ENCODE measurements at places on chromosomes 2 and 18.

DNA sequence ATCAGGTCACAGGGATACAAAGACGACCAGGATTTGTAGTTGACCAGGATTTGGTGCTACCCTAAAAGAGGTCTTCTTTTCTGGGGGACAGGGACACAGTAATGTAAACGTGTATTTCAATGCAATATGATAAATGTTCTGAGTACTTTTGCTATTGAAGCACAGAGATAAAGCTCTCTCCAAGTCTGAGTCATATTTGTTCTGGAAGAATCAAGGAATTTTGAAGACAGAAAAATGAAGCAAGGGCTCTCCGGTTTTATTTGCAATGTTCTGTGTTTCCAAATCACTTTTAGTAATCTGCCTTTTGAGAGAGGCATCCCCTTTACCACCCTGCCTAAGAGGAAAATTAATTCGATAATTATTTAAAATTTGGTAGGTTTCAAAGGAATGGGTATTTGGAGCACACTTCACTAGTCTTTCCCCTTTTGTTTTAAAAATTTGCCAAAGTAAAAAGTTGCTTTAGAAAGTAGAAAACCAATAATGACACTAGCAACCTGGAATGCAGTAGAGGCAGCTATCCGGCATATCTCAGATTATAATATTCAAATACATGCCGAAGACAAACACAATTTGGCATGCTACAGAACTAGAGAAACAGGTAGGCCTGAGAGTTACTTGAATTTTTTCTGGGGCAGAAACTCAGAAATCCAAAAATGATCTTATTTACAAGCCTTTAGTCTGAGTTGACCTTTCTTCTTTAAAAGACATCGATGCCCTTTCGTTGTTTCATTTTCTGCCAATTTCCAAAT, 82.7 kb downstream of the MREG start:
- DNase-seq: no peak

DNA sequence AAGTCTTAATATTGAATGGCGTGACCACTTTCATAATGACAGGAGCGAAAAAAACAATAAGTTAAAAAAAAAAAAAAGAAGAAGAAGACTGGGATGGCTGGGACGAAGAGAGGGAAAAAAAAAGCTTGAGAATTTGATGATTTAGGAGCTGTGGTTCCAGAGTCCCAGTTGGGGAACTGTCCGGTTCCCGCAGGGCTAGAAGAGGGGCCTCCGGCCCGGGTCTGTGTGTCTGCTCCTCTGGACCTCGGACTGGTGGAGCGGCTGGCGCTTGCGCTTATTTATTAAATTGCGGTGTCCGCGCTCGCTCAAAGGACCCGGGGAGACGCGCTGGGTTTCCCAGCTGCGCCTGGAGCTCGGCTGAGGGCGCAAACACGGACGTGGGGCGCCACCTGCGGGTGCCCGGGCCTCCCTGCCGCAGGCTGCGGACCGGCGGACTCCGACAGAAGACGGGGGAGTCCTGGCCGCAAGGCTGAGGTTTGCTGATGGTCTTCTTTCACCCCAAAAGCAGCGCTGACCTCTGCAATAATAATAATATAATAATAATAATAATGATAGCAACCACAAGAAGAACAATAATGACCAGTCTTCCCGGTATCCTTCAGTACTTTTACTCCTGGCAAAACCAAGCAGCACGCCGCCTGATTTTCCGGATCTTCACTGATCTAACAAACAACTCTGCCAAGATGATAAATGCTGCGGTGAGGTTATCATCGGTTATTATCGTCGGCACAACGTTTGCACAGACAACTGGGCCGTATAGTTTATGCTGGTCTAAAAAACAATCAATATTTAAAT, at the start of gene CBLN2:
CBLN2 (minus strand) TSS at position 251 of the 795 bp plus-strand sequence. CDS start 2,182 bp downstream, outside the sequence.
- no peak for DNase-seq

DNA sequence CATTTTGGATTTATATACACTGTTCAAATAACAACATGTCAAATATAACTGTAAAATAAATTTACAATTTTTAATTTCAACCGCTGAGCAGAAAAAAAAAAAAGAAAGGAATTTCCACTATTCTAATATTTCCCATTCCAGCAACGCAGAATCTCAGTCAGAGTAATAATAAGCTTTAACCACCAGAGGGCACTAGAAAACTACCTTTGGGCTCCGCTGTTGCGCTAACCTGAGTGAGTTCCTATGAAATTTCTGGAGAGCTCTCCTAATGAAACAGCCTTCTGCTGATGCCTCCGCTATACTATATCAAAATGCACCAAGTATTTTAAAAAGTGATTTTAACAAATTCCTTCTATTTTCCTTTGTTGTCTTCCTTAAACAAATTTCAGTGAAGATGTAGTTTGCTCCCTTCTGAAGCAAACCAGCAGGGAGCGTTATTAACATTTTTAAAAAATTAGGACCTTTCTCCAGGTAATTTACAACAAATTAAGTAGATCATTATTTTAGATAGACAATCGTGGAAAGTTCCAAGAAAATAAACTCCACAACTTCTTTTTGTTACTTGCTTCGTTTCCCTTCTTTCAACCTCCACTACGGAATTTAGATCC, 23.0 kb downstream of the ERMN start:
- no peak for DNase-seq

GRCh38 chr18:6579486-6579885, 150.0 kb upstream of the ARHGAP28 start:
- DNase-seq: no peak

- DNase-seq: no peak
These were observed 35.6 kb upstream of the ACVR1 start for GRCh38 chr2:157911750-157912149.

DNA sequence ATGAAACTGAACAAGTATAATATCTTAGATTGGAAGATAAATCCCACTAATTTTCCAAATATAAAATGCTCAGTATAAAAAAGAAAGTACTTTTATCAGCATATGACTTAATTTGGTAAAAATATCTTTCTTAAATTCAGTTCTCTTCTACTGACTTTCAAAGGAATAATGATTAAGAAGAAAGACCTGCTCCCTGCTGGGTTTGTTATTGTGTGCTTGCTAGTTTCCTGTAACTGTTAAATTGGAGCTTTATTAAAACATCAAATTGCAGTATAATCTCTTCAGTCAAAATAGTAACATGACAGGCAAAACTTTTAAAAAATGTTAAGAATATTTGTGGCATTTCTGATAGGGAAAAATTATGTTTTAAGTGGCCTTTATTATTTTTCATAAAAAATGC, 1317.4 kb upstream of the CDH2 start:
- no peak for DNase-seq

DNA sequence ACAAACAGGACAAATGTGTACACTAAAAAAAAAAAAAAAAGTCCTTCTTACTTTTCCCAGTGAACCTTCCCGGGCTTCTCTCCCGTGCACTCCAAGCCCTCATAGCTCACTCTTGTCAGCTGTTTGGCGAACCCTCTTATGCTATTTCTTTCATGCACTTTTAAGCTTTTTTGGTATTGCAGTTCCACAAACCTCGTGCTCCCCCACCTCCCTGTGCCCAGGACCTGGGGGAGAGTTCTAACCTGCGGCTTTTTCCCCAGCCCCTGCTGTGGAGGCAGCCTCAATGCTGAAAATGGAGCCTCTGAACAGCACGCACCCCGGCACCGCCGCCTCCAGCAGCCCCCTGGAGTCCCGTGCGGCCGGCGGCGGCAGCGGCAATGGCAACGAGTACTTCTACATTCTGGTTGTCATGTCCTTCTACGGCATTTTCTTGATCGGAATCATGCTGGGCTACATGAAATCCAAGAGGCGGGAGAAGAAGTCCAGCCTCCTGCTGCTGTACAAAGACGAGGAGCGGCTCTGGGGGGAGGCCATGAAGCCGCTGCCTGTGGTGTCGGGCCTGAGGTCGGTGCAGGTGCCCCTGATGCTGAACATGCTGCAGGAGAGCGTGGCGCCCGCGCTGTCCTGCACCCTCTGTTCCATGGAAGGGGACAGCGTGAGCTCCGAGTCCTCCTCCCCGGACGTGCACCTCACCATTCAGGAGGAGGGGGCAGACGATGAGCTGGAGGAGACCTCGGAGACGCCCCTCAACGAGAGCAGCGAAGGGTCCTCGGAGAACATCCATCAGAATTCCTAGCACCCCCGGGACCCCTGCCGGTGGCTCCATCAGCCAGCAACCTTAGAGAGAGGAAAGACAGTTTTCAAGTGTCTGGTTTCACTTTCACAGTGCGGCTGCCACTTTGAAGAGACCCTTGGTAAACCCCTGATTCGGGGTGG, 826 bp downstream of the KCNE4 start:
- DNase-seq: no peak

GRCh38 chr2:170925923-170926322, 3.1 kb upstream of the GORASP2 start:
- DNase-seq: no peak

DNA sequence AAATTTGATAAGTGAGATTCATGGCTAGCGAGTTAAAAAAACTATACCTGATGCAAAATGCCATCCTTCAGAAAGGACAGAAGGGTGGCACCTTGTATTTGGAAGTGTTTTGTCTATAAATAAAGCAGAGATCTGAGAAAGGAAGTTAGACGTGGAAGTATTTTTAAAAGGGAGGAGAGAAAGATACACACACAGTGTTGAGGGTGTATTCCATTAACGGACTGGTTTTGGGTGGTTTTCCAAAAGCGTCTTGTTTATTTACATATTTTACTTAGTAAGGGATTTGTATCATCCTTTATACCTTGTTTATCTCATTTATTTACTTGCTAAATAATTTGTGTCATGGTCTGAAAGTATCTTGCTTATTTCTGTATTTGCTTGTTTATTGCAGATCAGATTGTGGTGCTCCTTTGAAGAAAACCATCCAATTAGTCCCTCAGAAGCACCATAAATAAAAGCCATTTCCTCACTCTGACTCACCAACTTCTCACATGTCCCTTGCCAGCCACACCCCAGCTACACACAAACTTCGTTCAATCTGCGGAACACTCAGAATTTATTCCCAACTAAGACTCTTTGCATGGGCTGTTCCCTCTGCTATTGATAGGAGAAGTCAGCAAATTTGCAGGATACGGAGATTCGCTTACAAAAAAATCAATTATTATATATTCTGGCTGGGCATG, 90.8 kb downstream of the FAM124B start:
- DNase-seq: no peak

DNA sequence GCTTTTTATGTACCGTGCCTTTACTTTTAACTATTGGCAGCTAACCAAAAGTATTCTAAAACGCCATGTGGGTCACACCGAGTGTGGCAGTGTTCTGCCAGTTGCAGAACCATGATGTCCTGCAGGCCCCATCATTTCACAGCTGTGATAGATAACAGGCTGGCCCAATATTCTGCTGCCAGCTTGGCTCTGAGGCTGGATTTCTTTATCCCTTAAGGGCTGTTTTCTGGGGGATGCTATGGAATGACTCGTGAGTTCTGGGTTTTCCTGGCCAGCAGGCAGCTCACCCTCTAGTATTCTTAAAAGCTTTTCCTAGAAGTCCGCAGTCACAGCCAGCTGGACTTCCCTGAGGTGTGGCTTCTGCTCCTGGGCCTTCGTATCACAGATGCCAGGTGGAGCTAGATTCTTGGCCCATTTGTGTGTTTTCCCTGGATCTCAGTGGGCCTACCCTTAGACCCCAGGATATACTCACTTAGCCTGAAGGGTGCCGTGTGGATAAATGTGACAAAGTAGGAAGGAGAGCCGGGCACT, 41.0 kb downstream of the FHOD3 start:
- DNase-seq: no peak

- no peak for DNase-seq
These were observed 92.1 kb downstream of the ACKR3 start for GRCh38 chr2:236661762-236662110.

GRCh38 chr2:112889976-112890375, 21.0 kb upstream of the IL37 start:
- no peak for DNase-seq

DNA sequence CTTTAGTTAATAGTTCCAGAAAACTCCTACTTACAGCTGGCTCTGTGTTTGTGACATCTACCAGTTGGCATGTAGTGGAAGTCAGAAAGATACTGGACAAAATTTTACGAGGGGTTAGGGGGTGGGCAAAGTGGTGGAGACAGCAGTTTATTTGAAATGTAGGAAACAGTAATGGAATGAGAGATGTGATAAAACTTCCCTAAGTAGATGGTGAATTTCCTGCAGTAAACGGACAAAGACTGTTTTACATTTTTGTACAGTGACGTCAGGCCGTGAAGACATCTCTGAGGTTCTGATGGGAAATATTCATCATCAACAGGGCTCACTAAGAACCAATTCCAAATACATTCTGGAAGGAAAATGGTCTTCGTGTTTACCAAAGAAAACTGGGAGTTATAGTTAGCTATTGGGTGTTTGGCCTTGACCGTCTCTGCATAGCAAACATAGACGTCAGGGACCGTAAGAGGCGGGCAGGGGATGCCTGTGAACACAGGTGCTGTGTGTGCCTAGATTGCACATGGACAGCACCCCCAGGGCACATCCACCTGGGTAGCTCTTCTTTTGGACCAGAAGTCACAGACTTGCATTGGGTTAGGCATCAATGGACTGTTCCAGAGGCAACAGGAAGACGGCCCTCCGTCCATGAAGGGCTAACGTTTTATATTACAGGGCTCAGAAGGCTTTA, 131.5 kb downstream of the ZNF516 start:
- no peak for DNase-seq

DNA sequence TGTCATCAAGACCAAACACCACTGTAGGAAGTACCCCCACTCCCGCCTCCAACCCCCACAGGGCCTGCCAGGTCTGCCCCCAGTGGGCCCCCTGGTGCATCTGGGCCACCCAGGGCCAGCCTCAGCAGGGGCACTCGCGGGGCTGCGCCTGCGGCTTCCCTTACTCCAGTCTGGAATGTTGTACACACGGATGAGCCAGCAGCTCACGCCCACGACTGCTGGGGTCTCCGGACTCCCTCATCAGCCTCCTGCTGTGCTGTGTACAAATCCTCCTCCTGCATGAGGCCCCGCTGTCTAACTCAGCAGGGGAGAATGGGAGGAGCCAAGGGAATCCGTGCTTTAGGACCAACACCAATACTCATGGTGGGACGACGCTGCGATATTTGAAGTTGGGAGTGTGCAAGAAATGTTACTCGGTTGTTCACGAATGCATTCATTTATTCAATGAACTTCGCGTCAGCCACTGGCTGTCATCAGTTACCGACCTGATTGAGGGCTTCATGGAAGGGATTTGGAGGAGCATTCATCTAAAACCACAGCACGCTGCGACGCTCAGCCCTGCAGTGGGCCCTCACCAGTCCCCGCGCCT, 654 bp upstream of the ASB1 start:
- peak; percentile 32 for DNase-seq

- DNase-seq: no peak
These were observed 30.0 kb downstream of the THNSL2 start for GRCh38 chr2:88199912-88200682.

DNA sequence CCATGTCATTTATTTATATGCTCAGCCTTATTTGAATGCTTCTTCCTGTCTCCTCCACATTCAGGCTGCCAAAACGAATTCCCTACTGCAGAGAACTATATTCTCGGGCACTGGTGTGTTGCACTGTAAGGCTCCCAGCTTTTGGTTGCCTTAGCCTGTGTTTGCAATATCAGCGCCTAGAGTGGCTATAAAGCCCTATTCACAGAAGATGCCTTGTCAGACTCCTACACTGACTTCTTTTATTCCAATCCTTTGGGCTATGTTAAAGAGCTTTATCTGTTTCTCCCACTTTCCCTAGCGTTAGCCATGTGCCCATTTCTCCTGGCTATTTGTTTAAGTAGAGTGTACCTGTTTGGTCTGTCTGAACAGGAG, 62.4 kb upstream of the EHBP1 start:
- DNase-seq: no peak

GRCh38 chr2:46747297-46747818, 168.2 kb downstream of the MCFD2 start:
- no peak for DNase-seq

Measured in CMK (cell line).